ELR (cell line): ENCODE measurements at places on chromosomes 11 and 22.
A peak's percentile ranks its signal among the peaks of the same experiment; 100 is the strongest.

DNA sequence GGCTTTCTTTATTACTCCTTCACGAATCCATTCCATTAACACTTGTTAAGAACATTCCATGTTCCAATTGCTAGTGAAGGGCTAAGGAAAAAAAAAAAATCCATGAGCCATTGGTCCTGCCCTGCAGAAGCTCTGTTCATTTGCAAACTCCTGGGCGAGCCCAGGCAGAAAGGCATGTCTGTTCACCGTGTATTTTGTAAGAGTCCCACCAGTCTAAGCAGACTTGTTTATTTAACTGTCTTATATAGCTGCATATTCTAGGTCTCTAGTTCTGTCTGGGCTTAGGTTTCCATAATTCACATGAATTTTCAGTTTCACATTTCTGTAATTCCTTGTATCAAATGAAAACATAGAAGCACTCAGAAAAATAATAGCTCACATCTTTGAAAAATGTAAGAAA is 97.4 kb upstream of the POU2AF2 start:
- DNase-seq, result no peak

GRCh38 chr22:44882226-44882905 is 127.4 kb downstream of the PHF21B start:
- no peak for DNase-seq

- no peak for DNase-seq
These were observed 620.5 kb upstream of the CCDC179 start for GRCh38 chr11:23480736-23481135.

DNA sequence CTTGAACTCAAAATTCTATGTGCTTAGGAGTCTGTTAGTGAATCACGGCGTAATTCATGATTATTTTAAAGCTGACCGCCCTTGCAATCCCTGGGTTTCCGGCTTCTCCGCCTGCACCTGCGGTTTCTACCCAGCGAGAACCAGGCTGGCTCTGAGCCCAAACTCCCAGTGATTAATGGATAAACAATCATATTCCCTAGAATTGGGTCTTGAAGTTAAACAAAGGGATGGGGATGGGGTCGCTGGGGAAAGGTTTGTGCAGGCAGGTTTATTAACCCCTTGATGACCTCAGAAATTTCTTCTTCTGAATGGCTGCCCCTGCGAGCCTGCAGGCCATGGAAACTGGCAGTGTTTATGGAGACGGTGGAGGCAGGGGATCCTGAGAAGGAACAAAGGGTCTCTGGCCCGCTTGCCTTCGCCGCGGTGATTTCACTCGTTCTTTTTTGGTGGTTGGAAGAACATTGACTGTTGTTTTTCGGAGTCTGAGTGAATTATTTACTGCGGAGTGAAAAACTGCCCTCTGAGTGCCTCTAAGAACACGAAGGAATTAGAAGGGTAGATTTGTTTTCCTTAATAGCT is 1000.3 kb downstream of the BRD1 start:
- DNase-seq, result no peak

GRCh38 chr22:22986640-22987039 is 83.7 kb upstream of the GNAZ start:
- DNase-seq, result no peak

- DNase-seq, result no peak
These were observed 32.9 kb downstream of the TRMU start for GRCh38 chr22:46368422-46368821.

DNA sequence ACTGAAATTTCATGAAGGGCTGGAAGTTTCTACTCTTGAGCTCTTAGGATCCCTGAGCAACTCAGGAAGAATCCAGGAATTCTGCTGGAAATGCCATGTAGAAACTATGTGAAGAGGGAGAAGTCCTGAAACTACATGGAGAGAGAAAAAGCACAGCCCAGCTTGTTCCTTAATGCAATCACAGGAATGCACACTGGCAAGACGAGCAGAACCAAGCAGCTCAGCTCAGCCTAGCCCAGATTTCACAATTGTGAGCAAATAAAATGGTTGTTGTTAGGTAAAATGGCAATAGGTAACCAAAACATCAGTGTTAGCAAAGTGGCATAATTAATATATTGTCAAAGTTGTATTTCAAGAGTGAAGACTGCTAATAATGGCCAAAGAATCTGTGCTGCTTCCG is 28.1 kb downstream of the ZNF214 start:
- DNase-seq, result no peak

DNA sequence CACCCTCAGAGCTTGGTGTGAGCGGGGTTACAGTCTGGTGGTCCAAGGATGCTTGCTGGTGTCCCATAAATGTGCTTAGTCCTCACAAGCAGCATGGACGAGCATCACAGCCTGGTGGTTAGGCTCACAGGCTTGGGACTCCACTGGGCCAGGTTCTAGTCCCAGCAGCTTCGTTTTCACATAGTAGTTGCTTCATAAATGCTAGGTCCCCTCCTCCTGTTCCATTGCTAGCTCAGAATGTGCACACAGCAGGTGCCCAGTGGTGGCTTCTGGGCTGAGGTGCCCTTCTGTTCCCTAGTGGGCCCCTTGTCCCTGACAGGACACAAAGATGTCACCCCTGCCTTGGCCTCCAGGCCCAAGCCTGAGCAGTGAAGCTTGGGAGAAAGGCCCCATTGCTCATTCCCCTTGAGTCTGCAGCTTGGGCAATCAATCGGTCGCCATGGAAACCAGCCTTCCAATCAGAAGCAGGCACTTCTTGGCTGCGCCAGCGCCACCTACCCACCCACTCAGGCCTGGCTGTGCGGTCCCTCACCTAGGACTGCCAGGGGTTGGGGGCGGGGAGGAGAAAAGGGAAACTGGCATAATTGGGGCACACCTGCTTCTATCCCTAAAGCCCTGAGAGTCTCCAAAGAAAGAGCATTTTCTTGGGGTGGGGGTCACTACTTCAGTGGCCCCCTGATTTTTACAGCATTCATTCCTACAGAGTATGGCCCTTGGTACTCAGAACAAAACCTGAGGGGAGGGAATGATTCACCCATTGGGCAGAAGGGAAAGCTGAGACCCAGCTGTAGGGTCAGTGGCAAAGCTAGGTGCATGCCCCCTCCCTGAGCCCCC is 48.1 kb downstream of the CYTH4 start:
- peak; percentile 91 for DNase-seq

DNA sequence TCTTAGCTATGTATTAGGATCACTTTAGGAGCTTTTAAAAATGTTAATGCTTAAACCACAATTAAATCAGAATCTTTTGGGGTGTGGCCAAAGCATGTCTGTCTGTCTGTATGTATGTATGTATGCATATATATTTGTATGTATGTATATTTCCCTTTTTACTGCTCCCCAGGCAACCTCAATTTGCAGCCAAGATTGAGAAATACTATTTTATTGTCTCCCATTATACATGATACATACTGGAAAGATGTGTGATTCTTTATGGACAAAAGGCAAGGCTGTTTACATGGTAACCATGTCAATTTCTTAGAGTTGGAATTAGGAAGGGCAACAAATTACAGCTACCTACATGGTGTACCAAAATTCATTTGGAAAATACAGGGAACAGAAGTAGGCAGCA is 783.6 kb downstream of the ETS1 start:
- DNase-seq, result no peak

GRCh38 chr11:23103416-23103815 is 243.1 kb upstream of the CCDC179 start:
- no peak for DNase-seq

- no peak for DNase-seq
These were observed 131.4 kb downstream of the OR4C45 start for GRCh38 chr11:50164050-50164449.

GRCh38 chr11:1281974-1282365 is 27.5 kb downstream of the TOLLIP start:
- no peak for DNase-seq

- DNase-seq, result peak; percentile 99
These were observed 326.6 kb downstream of the MN1 start for GRCh38 chr22:27474711-27475547.

GRCh38 chr11:114202011-114202609 is 94.1 kb upstream of the NNMT start:
- DNase-seq, result no peak

DNA sequence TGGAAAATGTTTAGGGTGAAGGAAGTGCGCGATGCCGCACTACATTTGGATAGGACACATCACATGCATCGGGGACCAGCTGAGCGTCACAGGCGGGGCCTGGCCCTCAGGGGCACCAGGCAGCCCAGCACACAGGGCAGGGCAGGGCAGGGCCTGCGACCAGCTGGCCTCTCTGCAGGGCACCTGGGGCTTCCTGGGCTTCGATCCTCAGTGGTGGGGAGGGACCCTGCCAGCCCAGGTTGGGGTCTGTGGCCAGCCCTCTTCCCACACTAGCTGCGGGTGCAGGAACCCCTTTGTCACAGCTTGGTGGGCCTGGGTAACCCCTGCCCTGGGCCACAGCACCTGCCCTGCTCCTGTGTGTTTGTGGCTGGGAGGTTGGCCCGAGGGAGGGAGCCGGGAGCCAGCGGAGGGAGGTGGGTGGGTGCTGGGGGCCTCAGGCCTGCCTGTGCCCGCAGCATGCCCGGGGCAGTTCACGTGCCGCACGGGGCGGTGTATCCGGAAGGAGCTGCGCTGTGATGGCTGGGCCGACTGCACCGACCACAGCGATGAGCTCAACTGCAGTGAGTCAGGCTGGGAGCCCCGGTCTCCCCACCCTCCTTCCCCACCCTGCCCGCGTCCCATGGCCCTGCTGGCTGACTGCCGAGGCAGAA is 37.9 kb downstream of the ST14 start:
- DNase-seq, result peak; percentile 17

DNA sequence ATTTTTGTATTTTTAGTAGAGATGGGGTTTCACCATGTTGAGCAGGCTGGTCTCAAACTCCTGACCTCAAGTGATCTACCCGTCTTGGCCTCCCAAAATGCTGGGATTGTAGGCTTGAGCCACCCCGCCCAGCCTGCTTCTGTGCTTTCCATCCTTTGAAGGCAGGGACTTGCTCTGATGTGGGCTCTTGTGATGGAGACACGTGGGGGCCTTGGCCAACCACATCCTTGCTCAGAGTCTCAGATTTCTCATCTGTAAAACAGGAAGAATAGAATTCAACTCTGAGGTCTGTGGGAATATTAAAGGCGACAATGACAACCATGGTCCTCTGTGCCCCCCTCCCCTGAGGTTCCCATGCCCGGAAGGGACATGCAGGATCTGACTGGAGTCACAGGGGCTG is 3.8 kb upstream of the GGA1 start:
- DNase-seq, result no peak

GRCh38 chr11:107392611-107393010 is 65.0 kb downstream of the CWF19L2 start:
- DNase-seq, result no peak

DNA sequence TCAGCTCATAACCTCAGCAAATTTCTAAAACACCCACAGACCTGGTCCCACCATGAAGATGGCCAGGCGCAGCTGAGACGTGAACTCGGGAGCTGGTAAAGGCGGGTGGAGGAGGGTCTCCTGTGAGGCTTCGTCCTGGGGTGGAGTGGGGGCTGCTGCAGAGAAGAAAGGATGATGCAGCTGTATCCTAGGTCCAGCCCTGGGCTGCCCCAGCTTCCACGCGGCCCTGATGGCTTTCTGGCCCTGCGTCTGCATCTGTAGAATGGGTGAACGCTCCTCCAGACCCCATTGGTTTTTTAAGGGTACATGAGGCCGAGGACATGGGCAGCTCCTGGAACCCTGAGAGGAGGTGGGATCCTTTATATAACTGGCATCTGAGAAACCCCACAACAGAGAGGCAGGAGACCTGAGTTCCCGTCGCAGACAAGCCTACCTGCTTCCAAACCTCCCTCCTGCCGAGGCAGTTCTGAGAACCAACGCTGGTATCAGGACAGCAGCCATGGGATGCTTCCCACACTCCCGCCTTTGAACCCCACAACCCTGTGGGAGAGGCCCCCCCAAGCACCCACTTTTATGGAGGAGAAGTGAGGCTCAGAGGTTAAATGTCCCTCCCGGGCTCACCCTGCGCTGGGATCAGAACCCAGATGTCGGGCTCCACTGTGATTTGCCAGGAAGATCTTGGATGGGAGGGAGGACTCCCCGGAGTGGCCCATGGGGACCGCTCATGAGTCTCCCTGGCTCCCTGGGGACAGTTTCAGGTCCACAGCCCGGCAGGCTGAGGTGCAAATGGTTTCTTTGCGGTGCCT is 55.2 kb upstream of the FGF3 start:
- DNase-seq, result no peak
